Amniotic stem cell (primary cell): ENCODE measurements at places on chromosomes 12 and 14.

- DNase-seq: no peak
These were observed 52.4 kb upstream of the CERS5 start for GRCh38 chr12:50219544-50219943.

DNA sequence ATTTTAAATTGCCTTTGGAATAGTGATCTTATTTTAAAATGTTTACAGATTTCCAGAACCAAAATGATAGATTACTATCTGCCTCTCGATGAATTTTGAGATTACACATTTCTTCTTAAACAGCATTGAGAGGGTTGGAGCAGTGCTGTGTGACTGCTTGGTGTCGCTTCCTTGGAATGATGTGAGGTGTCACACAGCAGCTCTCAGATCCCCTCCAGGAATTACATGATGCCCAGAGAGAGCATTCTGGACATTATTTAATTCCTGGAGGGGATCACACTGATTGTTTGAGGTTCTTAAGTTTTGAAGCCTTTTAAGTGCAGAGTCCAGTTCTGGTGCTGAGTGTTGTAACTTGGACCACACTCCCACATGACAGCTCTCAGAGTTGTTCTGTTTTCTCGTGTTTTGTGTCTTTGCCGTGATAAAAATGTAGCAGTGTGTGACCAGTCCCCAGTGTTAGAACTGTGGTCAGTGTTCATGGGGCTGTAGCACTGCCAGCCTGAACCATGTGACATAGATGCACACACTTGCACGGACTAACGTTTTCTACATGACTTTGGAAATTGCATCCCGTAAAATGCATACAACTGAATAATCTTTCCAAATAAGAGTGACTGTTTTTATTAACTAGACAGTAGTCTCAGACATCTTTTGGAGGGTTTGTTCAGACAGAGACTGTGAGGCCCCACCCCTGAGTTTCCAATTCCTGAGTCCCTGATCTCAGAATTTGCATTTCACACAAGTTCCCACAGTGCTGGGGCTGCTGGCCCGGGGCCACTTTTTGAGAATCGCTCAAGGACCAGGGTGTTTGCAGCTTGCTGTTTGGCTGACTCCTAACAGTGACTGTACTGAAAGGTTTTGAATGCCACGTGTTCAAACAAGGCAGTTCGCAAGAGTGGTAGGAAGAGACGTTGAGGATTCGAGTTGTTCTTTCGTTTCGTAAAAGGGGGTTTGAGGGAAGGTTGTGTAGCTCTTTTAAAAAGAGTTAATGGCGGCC, 26.0 kb downstream of the XRCC3 start:
- no peak for DNase-seq

- DNase-seq: no peak
These were observed 183.8 kb downstream of the PAX9 start for GRCh38 chr14:36845356-36846012.

DNA sequence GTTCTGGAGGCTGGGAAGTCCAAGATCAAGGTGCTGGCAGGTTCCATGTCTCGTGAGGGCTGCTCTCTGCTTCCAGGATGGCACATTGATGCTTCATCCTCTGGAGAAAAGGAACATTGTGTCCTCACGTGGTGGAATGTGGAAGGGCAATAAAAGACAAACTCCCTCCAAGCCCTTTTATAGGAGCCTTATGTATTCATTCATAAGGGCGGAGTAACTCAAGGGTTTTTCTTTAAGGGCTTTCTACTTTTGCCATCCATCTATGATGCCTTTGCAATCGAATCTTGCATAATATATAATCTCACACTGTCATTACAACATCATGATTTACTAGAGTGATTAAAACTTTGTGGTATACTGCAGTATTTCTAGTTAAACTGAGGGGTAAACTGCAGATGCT, 132.7 kb upstream of the DDHD1 start:
- DNase-seq: no peak

DNA sequence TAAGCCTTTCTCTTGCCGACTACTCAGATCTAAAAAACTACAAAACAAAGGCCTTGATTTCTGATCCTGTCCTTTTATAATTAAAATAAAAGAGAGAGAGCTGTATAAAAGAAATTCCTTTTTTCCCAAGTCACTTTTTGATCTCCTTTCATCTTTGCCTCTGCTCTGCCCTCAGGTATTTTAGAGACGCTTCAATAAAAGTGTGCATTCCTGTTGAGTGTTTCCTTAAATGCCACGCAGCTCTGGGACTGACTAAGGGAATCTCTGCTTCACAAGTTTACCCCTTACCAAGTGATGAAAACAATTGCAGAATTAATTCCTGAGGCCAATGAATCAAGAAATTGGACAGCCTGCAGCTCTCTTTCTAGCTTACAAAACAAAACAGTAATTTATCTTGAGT, 1109.8 kb downstream of the TMTC2 start:
- DNase-seq: no peak

GRCh38 chr14:103696070-103696402, 19.2 kb downstream of the XRCC3 start:
- no peak for DNase-seq

DNA sequence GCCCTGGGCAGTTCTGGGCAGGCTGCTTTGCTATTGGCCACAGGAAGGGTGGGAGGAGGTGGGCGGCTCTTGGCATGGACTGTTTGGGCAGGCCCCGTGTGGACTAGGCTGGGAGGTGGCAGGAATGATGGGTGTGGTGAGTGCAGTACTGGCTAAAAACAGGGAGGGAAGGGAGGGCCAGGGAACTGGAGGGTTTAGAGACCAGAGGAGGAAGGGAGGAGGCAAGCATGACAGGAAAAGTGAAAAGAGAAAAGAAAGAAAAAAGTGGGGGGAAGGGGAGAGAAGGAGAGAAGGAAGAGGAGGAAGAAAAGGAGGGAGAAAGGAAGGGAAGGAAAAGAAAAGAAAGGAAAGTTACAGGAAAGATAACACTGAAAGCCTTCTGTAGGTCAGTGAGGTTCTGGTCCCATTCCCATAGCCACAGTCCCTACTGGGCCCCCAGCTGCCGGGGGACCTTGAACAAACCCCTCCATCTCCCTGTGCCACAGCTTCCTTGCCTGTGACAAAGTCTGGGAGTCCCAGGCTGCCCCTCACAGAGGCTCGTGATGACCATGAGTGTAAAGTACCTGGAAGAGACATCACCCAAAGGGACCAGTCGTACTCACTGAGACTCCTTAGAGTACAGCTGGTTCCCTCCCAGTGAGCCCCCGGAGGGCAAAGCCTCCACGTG, 1.1 kb upstream of the C14orf132 start:
- DNase-seq: no peak

DNA sequence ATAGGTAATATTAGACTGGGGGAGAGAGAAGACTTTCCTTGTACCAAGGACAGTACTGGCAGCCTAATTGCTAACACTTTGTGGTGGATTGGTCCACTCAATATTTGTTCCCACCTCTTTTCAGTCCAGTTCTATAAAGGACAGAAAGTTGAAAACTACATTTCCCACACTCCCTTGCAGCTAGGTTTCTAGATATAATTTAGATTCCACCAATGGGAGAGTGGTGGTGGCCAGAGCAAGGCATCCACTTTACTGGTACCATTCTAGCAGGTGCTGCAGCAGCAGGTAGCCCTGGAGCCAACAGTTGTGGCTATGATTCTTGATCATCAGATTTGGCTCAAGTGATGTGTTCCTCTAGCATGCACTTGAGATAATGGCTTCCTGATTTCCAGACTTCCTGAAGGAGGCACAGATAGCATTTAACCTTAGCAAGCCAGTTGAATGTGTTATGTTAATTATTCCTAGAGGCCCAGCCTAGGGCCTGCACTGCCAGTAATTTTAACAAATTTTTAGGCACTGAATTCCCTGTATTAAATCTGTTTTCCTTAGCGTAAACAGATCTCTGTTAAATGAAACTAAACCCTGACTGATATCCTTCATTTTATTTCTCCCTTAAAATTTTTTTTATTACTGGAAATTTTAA, 24.4 kb downstream of the SLC38A1 start:
- no peak for DNase-seq

- DNase-seq: peak; percentile 46
These were observed 100.6 kb downstream of the DACT1 start for GRCh38 chr14:58738189-58738836.

GRCh38 chr12:46148327-46149078, 120.3 kb downstream of the SLC38A1 start:
- no peak for DNase-seq

- DNase-seq: no peak
These were observed 65.2 kb downstream of the RFX4 start for GRCh38 chr12:106647793-106648514.

DNA sequence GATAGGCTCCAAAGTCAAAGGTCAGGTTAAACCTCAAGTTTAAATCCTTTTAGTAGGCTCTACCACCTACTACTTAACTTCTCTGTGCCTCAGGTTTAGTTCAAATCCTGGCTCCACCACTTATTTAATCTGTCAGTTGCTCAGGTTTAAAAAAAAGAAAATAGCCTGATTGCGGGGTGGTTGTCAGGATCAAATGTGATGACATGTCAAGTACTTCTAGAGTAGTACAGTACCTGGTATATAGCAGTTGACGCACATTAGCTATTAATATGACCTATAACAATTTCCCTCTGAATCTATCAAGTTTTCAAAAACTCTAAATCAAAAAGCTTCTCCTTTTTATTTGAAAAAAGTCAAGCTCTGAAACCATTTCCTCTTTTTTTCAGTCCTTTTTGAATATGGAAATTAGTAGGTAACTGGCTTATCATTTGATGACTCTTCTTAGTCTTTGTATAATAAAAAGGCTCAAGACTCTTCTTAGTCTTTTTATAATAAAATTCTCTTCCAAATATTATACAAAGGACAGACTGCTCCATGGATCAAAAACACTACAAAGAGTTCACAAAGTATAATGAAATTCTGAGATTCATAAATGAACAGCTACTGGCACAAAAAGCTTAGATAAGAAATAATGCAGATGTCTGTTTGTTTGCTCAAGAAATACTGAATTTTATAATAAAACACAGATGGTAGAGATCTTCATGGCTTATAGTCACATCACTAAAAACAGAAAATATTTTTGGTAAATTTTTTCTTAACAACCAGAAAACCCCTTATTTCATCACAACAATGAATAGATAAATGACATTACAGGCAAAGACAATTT, 5.0 kb downstream of the OSBPL8 start:
- no peak for DNase-seq

- no peak for DNase-seq
These were observed 20.8 kb downstream of the FAM222A start for GRCh38 chr12:109734219-109735000.

GRCh38 chr12:132006056-132006680, 56.4 kb downstream of the EP400 start:
- DNase-seq: no peak

DNA sequence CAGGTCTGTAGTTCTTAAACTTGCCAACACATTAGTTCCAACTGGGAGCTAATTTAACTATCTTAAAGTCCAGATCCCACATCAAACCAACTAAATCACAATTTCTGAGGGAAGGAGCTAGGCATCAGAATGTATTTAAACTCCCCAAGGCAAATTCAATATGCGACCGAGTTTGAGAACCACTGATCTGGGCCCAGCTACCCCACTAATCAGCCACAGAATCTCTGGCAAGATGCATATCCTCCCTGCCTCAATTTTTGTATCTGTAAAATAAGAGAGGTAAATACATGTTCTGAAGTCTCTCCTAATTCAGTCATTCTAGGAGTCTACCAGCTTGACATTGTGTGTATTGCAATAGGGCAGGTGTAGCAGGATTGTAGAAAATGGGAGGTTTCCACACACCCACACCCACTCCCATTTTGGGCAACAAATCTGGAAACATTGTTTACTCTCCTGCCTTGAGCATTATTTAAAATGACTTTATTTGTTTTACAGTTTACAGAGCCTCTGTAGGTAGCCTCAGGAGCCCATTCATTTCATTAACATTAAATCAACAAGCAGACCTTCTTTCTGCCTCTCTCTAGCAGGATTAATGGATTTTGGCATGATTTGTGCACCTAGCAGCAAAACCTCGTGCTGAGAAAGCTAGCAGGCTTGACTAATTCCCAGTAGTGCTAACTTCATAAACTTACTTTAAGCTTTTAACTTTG, 15.6 kb downstream of the LGR5 start:
- no peak for DNase-seq

- no peak for DNase-seq
These were observed 233.3 kb upstream of the EGLN3 start for GRCh38 chr14:34184126-34184525.

DNA sequence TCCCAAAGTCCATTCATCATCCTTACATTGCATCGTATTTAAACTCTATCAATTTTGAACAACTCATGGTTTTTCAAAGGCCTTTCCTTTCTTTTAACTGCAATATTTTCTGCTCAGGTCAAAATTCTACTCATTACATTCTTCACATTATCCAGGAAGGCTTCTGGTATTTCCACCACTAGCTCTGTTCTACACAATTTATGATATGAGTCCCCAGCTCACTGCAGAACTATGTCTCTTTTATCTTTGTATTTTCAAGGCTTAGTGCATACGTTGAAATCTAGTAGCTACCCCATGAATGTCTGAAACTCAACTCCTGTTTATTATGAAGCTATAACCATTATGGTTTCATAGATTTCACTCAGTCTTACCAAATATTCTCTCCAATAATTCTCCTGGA, 282.9 kb downstream of the DUSP6 start:
- no peak for DNase-seq
